Dorsolateral prefrontal cortex (tissue), 122 donors: ENCODE measurements at places on chromosomes 16 and 17. TPM values are rescaled to one million over a fixed set of nuclear protein-coding genes. Genes with fewer than 3 reads are reported as not detected.

CCL17 gene
- total RNA-seq, result not detected

PGP gene
- 46.9 TPM for total RNA-seq

TBC1D3G gene
- not detected for total RNA-seq

TMEM235 gene
- 12.6 TPM for total RNA-seq

PITPNM3 gene
- total RNA-seq, result 45.7 TPM

ENO3 gene
- 8.2 TPM for total RNA-seq

FLII gene
- 143 TPM for total RNA-seq

MYCBPAP gene
- total RNA-seq, result 6.2 TPM

CACNA1H gene
- 6.1 TPM for total RNA-seq
